A549 treated with DMSO at 1 μM for 4 hours (cell line): ENCODE measurements at places on chromosomes 7 and 10. TPM values are rescaled to one million over a fixed set of nuclear protein-coding genes. Genes with fewer than 3 reads are reported as not detected.

Gene RRP12
- 58.5 to 74.6 TPM (median 60.5 TPM) in 5 replicates for total RNA-seq

Gene CPEB3
- 0.21 to 0.44 TPM (median 0.38 TPM) in 5 replicates for total RNA-seq

Gene GSTK1
- total RNA-seq = 110 to 116 TPM (median 115 TPM) in 5 replicates

Gene RPEL1
- total RNA-seq = 0.03 TPM in 1 of 5 replicates, not detected in the others

Gene CLRN3
- not detected in 5 replicates for total RNA-seq

Gene DENND2A
- 0.24 to 0.42 TPM (median 0.35 TPM) in 5 replicates for total RNA-seq

Gene SPAM1
- total RNA-seq = not detected in 5 replicates

Gene OR9A2
- not detected in 5 replicates for total RNA-seq

Gene MYL7
- total RNA-seq = not detected in 5 replicates

Gene ZNRF2
- total RNA-seq = 5.2 to 8.3 TPM (median 6.8 TPM) in 5 replicates

Gene NEUROG3
- total RNA-seq = not detected in 5 replicates

Gene SAP25
- total RNA-seq = 0.28 to 0.88 TPM (median 0.68 TPM) in 4 of 5 replicates, not detected in the other

Gene EGR2
- total RNA-seq = 0.26 to 0.86 TPM (median 0.36 TPM) in 5 replicates

Gene KNDC1
- 1.3 to 3.2 TPM (median 1.7 TPM) in 5 replicates for total RNA-seq

Gene CYP26C1
- total RNA-seq = not detected in 5 replicates

Gene RARRES2
- total RNA-seq = not detected in 5 replicates

Gene PDZD7
- total RNA-seq = 0.57 to 0.97 TPM (median 0.87 TPM) in 5 replicates

Gene MRC1
- 0.02 to 0.05 TPM (median 0.03 TPM) in 4 of 5 replicates, not detected in the other for total RNA-seq

Gene OR2A12
- not detected in 5 replicates for total RNA-seq

Gene CFAP69
- 1.6 to 3.2 TPM (median 1.9 TPM) in 5 replicates for total RNA-seq

Gene CROT
- total RNA-seq = 5.4 to 8.5 TPM (median 7.3 TPM) in 5 replicates
